Natural killer cell treated with Interleukin-12 subunit alpha and Interleukin-12 subunit beta and Interleukin-15 and Interleukin-18, amount 100 ng/mL, for 72 hours (primary cell): ENCODE measurements at places on chromosomes 2 and 18. TPM values are rescaled to one million over a fixed set of nuclear protein-coding genes. Genes with fewer than 3 reads are reported as not detected.

Gene TUBA3E
- not detected for total RNA-seq

Gene PLEKHB2
- 58.9 TPM for total RNA-seq

Gene DSG4
- total RNA-seq, result not detected

- DNase-seq, result no peak
- no peak overlapping the region for H3K4me3 ChIP-seq
- H3K36me3 ChIP-seq, result no peaks in the 10 kb centered on the region
- H3K27ac ChIP-seq, result no peak overlapping the region
- no peaks in the 10 kb centered on the region for H3K27me3 ChIP-seq
- peaks cover 5% of the 10 kb centered on the region for H3K4me1 ChIP-seq
These were observed 24.0 kb downstream of the ARMC9 start for GRCh38 chr2:231222318-231223000.

- no peak overlapping the region for H3K27ac ChIP-seq
- no peaks in the 10 kb centered on the region for H3K36me3 ChIP-seq
- H3K4me1 ChIP-seq, result no peaks in the 10 kb centered on the region
- peak; percentile 53 for DNase-seq
- no peaks in the 10 kb centered on the region for H3K27me3 ChIP-seq
These were observed 41.0 kb downstream of the GLI2 start for GRCh38 chr2:120776649-120777048.

DNA sequence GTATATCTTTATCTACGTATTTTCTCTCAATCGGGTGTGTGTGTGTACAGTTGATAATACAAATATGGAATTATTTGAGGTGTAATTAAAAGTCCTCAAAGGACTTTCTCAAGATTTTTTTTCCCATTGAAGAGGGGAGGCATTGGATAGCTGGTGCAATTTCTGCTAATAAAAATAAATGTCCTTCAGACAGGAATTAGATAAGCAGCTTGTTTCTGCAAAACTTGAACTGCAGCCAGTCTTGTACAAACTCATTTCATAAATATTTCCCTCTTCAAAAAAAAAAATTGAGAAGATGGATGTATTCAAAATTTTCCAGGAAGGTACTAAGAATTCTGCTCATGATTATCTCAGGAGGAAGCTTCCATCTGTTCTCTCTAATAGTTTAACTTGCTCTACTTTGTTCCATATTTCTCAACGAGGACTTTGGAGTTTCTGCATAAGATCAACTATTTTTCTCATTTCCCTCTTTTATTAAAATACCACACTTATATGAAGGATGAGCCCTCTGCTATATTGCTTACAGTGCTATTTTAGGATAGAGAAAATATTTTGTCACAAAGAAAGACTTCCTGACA lies 33.0 kb upstream of the GLS start:
- H3K27me3 ChIP-seq, result no peaks in the 10 kb centered on the region
- H3K4me1 ChIP-seq, result peaks cover 12% of the 10 kb centered on the region
- no peak overlapping the region for H3K27ac ChIP-seq
- DNase-seq, result no peak
- H3K36me3 ChIP-seq, result no peaks in the 10 kb centered on the region

DNA sequence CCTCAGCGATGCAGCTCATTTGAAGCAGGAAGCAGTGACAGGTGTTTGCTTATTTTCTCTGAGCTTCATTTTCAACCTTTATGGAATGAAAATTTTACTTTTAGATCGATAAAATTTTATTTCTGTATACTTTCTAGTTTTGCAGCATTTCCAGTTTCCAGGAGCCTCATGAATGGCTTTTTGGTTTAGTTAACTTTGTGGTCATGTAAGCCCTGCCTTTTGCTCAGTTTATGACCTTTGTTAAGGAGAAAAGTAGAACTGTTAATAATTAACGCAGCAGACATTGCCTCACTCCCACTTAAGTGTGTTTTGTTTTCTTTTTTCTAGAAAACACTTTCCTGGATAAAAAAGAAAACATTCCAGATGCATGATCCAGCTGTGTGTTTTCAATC lies 4.4 kb upstream of the FARP2 start:
- no peak overlapping the region for H3K27ac ChIP-seq
- H3K36me3 ChIP-seq, result peaks cover 26% of the 10 kb centered on the region
- no peaks in the 10 kb centered on the region for H3K27me3 ChIP-seq
- no peaks in the 10 kb centered on the region for H3K4me1 ChIP-seq
- no peak for DNase-seq

DNA sequence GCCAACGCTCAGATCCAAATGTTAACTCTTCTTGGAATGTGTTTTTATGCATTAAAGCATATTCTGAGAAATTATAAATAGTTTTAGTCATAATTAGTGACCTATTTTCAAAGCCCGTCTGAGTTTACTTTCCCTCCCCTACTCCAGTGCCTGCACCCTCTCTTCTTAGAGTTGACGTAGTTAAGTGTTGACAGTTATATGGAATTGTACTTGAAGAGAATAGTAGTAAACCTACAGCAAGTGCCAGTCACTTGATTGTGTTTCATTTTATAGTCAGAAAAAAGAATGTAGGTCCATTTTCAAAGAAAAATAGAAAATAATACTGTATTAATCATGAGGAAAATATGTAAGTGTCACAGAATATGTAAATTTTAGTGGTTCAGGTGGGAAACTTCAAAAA lies 41.2 kb downstream of the ZCCHC2 start:
- no peaks in the 10 kb centered on the region for H3K27me3 ChIP-seq
- H3K36me3 ChIP-seq, result peaks cover 44% of the 10 kb centered on the region
- no peak overlapping the region for H3K4me3 ChIP-seq
- no peak for DNase-seq

- DNase-seq, result no peak
- peaks cover 52% of the 10 kb centered on the region for H3K27me3 ChIP-seq
- no peak overlapping the region for H3K4me3 ChIP-seq
- no peak overlapping the region for H3K27ac ChIP-seq
These were observed 9.6 kb upstream of the HOXD1 start for GRCh38 chr2:176178757-176179295.

- H3K4me1 ChIP-seq, result no peaks in the 10 kb centered on the region
- H3K4me3 ChIP-seq, result no peak overlapping the region
- H3K27ac ChIP-seq, result no peak overlapping the region
- peaks cover 23% of the 10 kb centered on the region for H3K36me3 ChIP-seq
- no peak for DNase-seq
These were observed 30.8 kb downstream of the TWSG1 start for GRCh38 chr18:9365406-9365805.

DNA sequence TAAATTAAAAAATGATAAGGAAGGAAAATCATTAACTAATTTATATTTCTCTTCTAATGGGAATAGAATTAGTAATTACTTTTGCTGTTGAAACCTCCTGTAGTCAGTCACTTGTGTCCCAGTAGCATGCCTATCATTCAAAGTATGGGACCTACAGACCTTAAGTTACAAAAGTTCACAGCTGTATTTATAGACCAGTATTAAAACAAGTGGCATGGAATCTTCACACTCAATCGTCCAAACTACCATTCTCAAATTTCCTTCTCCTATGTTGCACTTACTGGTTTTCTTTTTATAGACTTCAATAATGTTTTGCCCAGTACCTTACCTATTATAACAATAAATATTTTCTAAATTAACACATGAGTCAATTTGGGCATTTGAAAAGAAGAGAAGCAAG lies 639.9 kb downstream of the ERBB4 start:
- no peak overlapping the region for H3K4me3 ChIP-seq
- no peak for DNase-seq
- no peak overlapping the region for H3K27ac ChIP-seq
- H3K36me3 ChIP-seq, result no peaks in the 10 kb centered on the region
- H3K4me1 ChIP-seq, result no peaks in the 10 kb centered on the region
- no peaks in the 10 kb centered on the region for H3K27me3 ChIP-seq

DNA sequence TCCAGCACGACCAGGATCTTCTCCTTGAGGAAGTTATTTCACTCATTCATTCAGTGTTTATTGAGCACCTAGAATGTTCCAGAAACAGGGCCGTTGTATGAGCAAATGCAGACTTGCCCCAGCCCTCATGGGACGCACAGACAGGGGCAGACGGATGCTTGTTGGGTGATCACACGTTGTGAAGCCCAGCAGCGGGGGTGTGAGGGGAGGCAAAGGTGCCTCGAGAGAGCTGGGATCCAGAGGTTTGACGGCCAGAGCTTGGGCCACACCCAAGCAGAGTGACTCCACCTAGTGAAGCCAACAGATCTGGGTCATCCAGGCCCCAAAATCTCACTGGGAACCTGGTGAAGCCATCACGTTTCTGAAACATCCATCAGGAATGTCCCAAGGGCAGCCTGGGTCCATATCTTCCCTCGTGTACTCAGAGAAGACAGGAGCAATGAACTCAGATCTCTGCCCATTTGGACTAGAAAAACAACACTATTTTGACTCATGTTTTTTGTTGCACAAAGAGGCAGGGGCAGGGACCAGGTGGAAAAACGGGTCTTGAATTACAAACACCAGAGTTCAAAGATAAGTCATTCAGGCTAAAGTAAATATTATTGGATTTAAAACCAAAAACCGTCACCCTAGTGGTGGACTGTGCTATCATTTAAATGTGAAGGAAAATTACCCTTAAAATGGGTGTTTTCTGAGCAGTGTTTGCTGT lies 54.9 kb upstream of the RBM44 start:
- peaks cover 3% of the 10 kb centered on the region for H3K36me3 ChIP-seq
- H3K4me1 ChIP-seq, result peaks cover 36% of the 10 kb centered on the region
- peak overlapping the region; percentile 58 for H3K27ac ChIP-seq
- no peak for DNase-seq

DNA sequence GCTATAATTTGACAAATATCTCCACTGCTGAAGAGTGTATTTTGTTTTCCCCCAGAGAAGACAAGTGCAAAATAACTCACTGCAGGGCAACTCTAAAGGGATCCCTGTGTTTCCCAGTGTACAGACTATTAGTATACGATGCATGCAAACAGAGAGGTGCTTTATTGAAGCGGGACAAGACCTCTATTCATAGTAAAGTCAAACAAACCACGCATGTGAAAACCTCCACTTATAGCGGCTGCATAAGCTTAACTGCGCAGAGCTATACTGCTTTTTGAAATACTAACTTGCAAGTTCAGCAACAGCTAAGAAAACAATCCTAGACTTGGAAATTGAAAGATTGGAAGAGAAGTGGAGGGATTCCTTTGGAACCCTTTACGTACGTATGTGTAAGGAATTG lies 15.6 kb downstream of the RNF144A start:
- H3K27ac ChIP-seq, result no peak overlapping the region
- H3K27me3 ChIP-seq, result no peaks in the 10 kb centered on the region
- peaks cover 11% of the 10 kb centered on the region for H3K36me3 ChIP-seq

- no peaks in the 10 kb centered on the region for H3K4me1 ChIP-seq
- H3K27ac ChIP-seq, result no peak overlapping the region
- H3K27me3 ChIP-seq, result peaks cover 10% of the 10 kb centered on the region
- DNase-seq, result no peak
- H3K36me3 ChIP-seq, result no peaks in the 10 kb centered on the region
These were observed 311.2 kb downstream of the CMPK2 start for GRCh38 chr2:6554466-6554865.

DNA sequence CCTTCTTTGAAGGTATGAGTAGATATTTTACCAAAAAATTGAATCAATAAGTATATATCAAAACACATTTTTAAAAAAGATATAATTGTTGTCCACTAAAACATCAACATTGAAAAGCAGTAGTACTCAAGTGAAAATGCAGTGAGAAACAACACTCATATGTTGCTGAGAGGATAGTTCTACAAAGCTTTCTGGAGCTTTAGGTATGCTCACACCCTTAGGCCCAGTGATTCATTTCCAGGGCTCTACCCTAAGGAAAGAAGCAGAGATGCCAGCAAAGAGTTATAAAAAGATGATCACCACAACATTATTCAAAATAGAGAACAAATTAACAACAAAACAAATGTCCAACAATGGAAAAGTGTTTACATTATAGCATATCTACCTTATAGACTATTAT lies 197.3 kb upstream of the CCDC150 start:
- no peak overlapping the region for H3K27ac ChIP-seq
- no peak overlapping the region for H3K4me3 ChIP-seq
- DNase-seq, result no peak

DNA sequence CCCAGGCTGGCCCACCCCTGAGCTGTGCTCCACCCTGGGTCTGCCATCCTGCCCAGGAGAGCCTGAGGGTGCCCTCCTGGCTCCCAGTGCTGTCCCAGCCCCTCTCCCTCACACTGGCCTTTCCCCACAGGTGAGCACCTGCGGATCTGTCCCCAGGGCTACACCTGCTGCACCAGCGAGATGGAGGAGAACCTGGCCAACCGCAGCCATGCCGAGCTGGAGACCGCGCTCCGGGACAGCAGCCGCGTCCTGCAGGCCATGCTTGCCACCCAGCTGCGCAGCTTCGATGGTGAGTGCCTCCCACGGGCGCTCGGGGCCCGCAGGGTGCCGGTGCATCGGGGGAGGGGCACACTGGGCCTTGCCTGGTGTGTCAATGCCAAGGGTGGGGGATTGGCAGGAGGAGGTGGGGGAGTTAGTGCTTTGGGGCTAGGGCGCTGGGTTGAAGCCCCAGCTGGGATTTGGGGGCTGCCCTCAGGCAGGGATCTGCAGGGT lies 23.5 kb downstream of the GPC1 start:
- no peaks in the 10 kb centered on the region for H3K4me1 ChIP-seq
- no peaks in the 10 kb centered on the region for H3K36me3 ChIP-seq
- no peak for DNase-seq
- no peak overlapping the region for H3K27ac ChIP-seq
- H3K27me3 ChIP-seq, result peaks cover 10% of the 10 kb centered on the region

GRCh38 chr18:34224423-34225217 lies at the start of gene NOL4:
NOL4 (minus strand) TSS chr18:34224913; CDS start chr18:34223253, 1,660 bp downstream.
- no peak within 1 kb of the TSS for H3K4me3 ChIP-seq
- peaks cover 4% of the 10 kb centered on the region for H3K36me3 ChIP-seq
- no peaks in the 10 kb centered on the region for H3K4me1 ChIP-seq
- DNase-seq, result no peak
- peaks cover 19% of the 10 kb centered on the region for H3K27me3 ChIP-seq
- H3K27ac ChIP-seq, result no peak within 1 kb of the TSS

DNA sequence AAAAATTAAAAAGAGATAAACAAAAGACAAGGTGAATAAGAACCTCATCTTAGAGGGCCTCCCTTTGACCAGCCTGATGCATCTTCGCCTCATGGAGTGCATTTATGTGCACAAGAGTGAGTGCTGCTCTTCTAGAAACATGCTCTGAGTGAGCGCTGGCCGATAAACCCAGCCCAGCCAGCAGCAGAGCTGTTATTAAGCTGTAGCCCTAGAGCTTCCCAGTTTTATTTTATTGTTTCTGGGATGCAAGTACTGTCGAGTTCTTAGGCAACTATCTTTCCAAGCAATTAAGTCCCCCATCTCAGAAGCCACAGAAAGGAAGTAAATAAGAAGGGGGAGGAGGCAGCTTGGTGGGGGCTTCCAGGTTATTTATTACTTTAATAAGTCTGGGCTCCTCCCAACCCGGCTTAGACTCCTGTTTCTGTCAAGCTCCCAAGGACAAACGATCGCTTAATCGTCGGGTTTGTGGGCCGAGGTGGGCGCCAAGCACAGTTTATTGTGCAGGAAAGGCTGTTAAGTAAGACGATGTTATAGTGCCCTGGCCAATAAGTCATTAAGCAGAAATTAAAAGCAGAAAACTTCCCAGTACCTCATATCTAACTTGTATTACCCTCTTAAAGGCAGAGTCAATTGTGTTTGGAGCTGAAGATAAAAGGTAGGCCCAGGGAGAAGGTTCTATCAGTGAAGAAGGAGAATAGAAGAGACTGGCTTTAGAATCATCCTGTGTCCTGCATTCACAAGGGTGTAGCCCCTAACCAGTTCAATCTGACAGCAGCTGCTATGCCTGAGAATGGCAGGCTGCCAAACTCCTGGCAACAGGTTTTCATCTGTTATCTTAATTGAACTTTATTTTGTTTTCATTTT lies 176.3 kb downstream of the PIK3C3 start:
- no peak overlapping the region for H3K4me3 ChIP-seq
- peaks cover 2% of the 10 kb centered on the region for H3K27me3 ChIP-seq
- no peaks in the 10 kb centered on the region for H3K36me3 ChIP-seq
- H3K4me1 ChIP-seq, result no peaks in the 10 kb centered on the region

- peak overlapping the region; percentile 38 for H3K27ac ChIP-seq
- peaks cover 59% of the 10 kb centered on the region for H3K4me1 ChIP-seq
- no peak for DNase-seq
These were observed 15.0 kb upstream of the EIF2AK3 start for GRCh38 chr2:88642278-88642677.
